ENCODE measurements at places on chromosomes 2 and 18. TPM values are rescaled to one million over a fixed set of nuclear protein-coding genes. Genes with fewer than 3 reads are reported as not detected.

IL1F10 gene
- not detected for polyA plus RNA-seq

ITM2C gene
- polyA plus RNA-seq = 73.1 TPM

NGEF gene
- 1.5 TPM for polyA plus RNA-seq

CTIF gene
- 42.3 TPM for polyA plus RNA-seq

L3MBTL4 gene
- 4.9 TPM for polyA plus RNA-seq

DCDC2C gene
- polyA plus RNA-seq = not detected

EDAR gene
- polyA plus RNA-seq = not detected

ACTR3 gene
- polyA plus RNA-seq = 42.3 TPM

RAX gene
- not detected for polyA plus RNA-seq

RPL37A gene
- 3,516 TPM for polyA plus RNA-seq

COPS9 gene
- polyA plus RNA-seq = 618 TPM

PRSS56 gene
- polyA plus RNA-seq = 0.05 TPM

DOK6 gene
- polyA plus RNA-seq = 3.9 TPM

KLHL14 gene
- polyA plus RNA-seq = 0.09 TPM

EEF1B2 gene
- 283 TPM for polyA plus RNA-seq

SRD5A2 gene
- not detected for polyA plus RNA-seq

FLACC1 gene
- polyA plus RNA-seq = 4.1 TPM

RTTN gene
- 3.8 TPM for polyA plus RNA-seq

CD8B2 gene
- not detected for polyA plus RNA-seq

FAM110C gene
- 2.5 TPM for polyA plus RNA-seq

CD8A gene
- 1.1 TPM for polyA plus RNA-seq

REEP1 gene
- 16.5 TPM for polyA plus RNA-seq

RGPD4 gene
- not detected for polyA plus RNA-seq

CABYR gene
- 0.25 TPM for polyA plus RNA-seq

IFIH1 gene
- polyA plus RNA-seq = 6.6 TPM

BUB1 gene
- polyA plus RNA-seq = 0.38 TPM

HAAO gene
- 4.6 TPM for polyA plus RNA-seq

TBR1 gene
- 0.02 TPM for polyA plus RNA-seq

MROH2A gene
- polyA plus RNA-seq = not detected

POTEE gene
- polyA plus RNA-seq = not detected

DSG1 gene
- polyA plus RNA-seq = 0.34 TPM

ARHGAP25 gene
- 5.9 TPM for polyA plus RNA-seq

Measured in right cardiac atrium (tissue), 5 donors.